ENCODE measurements at places on chromosomes 7 and 10. TPM values are rescaled to one million over a fixed set of nuclear protein-coding genes. Genes with fewer than 3 reads are reported as not detected.
A peak's percentile ranks its signal among the peaks of the same experiment; 100 is the strongest.

GRCh38 chr7:92665926-92666325 is 75.7 kb upstream of the FAM133B start:
- no peak for DNase-seq
- H3K27ac ChIP-seq = no peak overlapping the region
- no peak overlapping the region for H3K4me3 ChIP-seq
- peaks cover 3% of the 10 kb centered on the region for H3K36me3 ChIP-seq
- peaks cover 6% of the 10 kb centered on the region for H3K4me1 ChIP-seq
- H3K27me3 ChIP-seq = no peaks in the 10 kb centered on the region

- no peaks in the 10 kb centered on the region for H3K4me1 ChIP-seq
- no peak overlapping the region for H3K4me3 ChIP-seq
- no peaks in the 10 kb centered on the region for H3K36me3 ChIP-seq
Observed at GRCh38 chr10:29835055-29835454, 200.3 kb upstream of the SVIL start.

- peak; percentile 53 for DNase-seq
- H3K4me1 ChIP-seq = peaks cover 13% of the 10 kb centered on the region
- no peak overlapping the region for H3K27ac ChIP-seq
Observed at GRCh38 chr10:17756557-17757217, 4.7 kb downstream of the TMEM236 start.

GRCh38 chr7:1114505-1114904 is 26.6 kb downstream of the GPER1 start:
- no peak overlapping the region for H3K27ac ChIP-seq
- H3K4me1 ChIP-seq = no peaks in the 10 kb centered on the region
- H3K27me3 ChIP-seq = no peaks in the 10 kb centered on the region
- H3K4me3 ChIP-seq = no peak overlapping the region
- DNase-seq = no peak

Gene LIPN
- not detected for total RNA-seq

DNA sequence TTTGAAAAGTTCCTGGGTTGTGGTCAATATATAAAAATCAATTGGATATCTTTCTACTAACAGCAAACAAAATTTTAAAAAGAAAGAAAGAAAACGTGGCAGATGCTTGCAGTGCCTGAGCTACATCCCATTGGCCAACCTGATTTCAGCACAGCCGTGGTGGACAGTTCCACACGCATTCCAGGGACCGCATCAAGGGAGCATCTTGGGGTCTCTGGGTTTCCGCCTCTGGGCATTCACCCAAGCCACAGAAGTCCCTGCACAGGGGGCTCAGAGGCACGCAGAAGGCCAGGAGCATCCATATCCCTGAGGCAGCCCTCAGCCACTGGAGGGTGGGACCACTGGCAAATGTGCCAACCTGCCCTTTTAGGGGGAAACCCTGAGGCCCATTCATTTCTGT is 254.5 kb upstream of the RNF32 start:
- no peak for DNase-seq
- H3K27ac ChIP-seq = no peak overlapping the region
- no peak overlapping the region for H3K4me3 ChIP-seq
- H3K36me3 ChIP-seq = no peaks in the 10 kb centered on the region
- H3K27me3 ChIP-seq = no peaks in the 10 kb centered on the region

GRCh38 chr10:110681023-110681681 is 37.0 kb downstream of the RBM20 start:
- H3K36me3 ChIP-seq = no peaks in the 10 kb centered on the region
- H3K4me1 ChIP-seq = no peaks in the 10 kb centered on the region
- no peak overlapping the region for H3K27ac ChIP-seq
- H3K27me3 ChIP-seq = no peaks in the 10 kb centered on the region

DNA sequence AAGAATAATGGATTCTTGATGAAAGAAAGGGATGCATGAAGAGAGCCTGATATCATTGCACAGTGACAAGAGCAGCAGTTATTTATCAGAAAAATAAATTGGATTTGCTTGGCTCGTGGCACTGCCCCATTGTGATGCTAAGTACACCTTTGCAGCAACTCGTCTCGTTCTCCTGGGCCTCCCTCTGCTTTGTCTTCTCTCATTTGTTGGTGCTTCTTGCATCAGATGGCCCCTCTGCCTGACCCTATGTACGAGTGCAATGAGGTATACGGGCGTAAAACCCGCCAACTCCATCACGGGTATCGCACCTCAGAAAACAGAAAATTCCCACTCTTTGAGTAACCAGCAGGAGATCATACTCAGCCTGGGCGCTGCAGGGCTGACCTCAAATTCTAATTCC is 107.2 kb upstream of the C10orf90 start:
- H3K4me3 ChIP-seq = no peak overlapping the region
- no peak for DNase-seq
- no peaks in the 10 kb centered on the region for H3K4me1 ChIP-seq
- no peaks in the 10 kb centered on the region for H3K36me3 ChIP-seq
- no peaks in the 10 kb centered on the region for H3K27me3 ChIP-seq
- no peak overlapping the region for H3K27ac ChIP-seq

DNA sequence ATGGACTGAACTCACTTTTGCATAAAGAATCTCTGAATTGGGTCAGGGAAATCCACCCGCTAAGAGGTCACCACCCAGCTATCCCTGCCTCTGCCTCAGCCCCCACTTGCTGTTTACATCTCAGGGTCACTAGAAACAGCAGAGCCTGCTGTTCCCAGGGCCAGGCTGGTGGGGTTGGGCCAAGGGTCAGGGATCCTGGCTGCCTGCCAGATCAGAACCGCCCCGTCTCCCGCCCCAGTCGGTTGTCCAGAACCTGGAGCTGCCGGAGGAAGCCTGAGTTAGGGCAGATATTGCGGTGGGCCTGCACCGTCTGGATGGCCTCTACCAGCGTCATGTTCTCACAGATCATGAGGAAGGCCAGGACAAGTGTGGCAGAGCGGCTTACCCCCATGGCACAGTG is 17.0 kb upstream of the SAMD8 start:
- H3K27ac ChIP-seq = no peak overlapping the region
- no peaks in the 10 kb centered on the region for H3K36me3 ChIP-seq
- no peak for DNase-seq
- H3K27me3 ChIP-seq = no peaks in the 10 kb centered on the region

Gene FXYD4
- total RNA-seq = not detected

DNA sequence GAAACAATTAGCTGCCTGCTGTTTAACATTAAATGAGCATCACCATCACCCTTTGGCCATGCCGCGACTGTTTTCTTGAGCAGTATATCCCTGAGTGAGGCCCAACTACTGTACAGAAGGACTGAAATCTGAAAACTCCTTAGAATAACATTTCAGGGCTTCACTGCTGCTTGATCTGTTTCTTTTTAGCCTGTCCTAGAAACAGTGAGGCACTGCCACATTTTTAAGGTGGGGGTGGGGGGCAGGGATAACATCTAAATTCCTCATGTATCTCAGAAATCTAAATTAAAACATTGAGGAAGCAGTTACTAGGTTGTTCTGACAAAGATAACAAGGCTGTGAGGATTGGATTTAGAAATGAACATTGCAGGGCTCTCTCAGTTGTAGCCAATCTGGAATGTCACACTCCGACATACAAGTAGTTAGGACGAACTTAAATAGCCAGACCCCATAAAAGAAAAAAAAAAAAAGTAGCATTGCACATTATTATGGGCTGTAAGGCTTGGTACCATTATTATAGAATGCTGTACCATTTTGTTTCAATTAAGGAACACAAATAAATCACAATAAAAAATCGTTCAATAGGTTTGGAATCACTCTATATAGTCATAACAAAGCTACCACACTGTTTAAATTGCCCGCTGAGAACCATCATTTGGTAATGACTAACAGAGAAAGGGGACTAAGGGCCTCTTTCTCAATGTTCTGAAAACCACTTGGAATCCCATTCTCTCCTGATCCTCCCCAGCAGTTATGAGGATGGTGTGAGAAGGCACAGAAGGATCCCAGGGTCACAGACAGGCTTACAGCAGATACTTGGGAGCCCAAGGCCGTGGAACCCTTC is 256.1 kb downstream of the INHBA start:
- H3K27me3 ChIP-seq = no peaks in the 10 kb centered on the region
- DNase-seq = no peak
- no peaks in the 10 kb centered on the region for H3K4me1 ChIP-seq

DNA sequence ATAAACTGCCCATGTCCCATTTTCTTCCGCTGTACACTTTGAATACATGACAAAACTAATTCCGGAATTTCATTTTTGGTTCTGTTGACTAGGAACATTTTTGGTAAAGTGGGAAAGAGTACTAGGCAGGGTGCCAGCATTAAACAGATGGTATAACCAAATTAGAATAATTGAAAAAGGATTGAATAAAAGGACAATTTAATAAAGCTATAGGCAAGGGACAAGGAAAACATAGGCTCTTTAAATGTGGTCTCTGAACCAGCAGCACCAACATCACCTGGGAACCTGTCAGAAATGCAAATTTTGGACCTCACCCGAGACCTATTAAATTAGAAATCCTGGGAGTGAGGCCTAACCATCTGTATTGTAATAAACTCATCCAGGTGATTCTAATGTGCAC is 376.9 kb downstream of the LRRTM3 start:
- no peak for DNase-seq
- no peaks in the 10 kb centered on the region for H3K27me3 ChIP-seq
- no peak overlapping the region for H3K27ac ChIP-seq
- H3K4me3 ChIP-seq = no peak overlapping the region

- no peak overlapping the region for H3K27ac ChIP-seq
- H3K4me3 ChIP-seq = no peak overlapping the region
- no peaks in the 10 kb centered on the region for H3K27me3 ChIP-seq
- H3K36me3 ChIP-seq = no peaks in the 10 kb centered on the region
Observed at GRCh38 chr10:129123428-129123827, 343.6 kb upstream of the MGMT start.

Gene PRKCQ
- total RNA-seq = 0.97 TPM

GRCh38 chr7:138657854-138658386 is 43.2 kb downstream of the SVOPL start:
- H3K4me1 ChIP-seq = no peaks in the 10 kb centered on the region
- no peaks in the 10 kb centered on the region for H3K36me3 ChIP-seq
- H3K4me3 ChIP-seq = no peak overlapping the region
- no peak for DNase-seq

- H3K4me3 ChIP-seq = no peak overlapping the region
- H3K36me3 ChIP-seq = peaks cover 3% of the 10 kb centered on the region
- no peak for DNase-seq
- no peaks in the 10 kb centered on the region for H3K4me1 ChIP-seq
Observed at GRCh38 chr10:119362122-119362521, 154.8 kb downstream of the GRK5 start.

DNA sequence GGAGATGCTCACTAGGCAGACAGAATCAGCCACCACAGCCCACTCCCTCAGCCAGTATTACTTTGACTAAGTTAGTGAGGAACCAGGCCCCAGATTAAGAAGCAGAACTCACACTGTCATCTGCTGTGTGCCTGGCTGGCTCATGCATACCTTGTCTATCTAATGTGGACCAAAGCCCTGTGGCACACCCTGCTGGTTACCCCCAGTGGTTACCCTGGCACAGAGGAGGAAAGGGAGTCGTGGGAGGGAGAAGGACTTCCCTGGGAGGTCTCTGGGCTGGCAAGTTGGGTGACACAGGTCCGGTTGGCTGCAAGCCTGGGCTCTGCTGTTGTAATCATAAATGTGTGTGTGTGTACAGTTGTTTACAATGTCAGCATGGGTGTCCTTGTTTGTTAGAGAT is 7.5 kb upstream of the SH2D4B start:
- H3K4me1 ChIP-seq = peaks cover 4% of the 10 kb centered on the region
- DNase-seq = no peak
- no peaks in the 10 kb centered on the region for H3K36me3 ChIP-seq

Gene MINPP1
- 12.7 TPM for total RNA-seq

- H3K27ac ChIP-seq = no peak overlapping the region
- H3K36me3 ChIP-seq = no peaks in the 10 kb centered on the region
- H3K4me1 ChIP-seq = no peaks in the 10 kb centered on the region
- no peak for DNase-seq
Observed at GRCh38 chr7:39271402-39271801, 293.7 kb downstream of the POU6F2 start.

DNA sequence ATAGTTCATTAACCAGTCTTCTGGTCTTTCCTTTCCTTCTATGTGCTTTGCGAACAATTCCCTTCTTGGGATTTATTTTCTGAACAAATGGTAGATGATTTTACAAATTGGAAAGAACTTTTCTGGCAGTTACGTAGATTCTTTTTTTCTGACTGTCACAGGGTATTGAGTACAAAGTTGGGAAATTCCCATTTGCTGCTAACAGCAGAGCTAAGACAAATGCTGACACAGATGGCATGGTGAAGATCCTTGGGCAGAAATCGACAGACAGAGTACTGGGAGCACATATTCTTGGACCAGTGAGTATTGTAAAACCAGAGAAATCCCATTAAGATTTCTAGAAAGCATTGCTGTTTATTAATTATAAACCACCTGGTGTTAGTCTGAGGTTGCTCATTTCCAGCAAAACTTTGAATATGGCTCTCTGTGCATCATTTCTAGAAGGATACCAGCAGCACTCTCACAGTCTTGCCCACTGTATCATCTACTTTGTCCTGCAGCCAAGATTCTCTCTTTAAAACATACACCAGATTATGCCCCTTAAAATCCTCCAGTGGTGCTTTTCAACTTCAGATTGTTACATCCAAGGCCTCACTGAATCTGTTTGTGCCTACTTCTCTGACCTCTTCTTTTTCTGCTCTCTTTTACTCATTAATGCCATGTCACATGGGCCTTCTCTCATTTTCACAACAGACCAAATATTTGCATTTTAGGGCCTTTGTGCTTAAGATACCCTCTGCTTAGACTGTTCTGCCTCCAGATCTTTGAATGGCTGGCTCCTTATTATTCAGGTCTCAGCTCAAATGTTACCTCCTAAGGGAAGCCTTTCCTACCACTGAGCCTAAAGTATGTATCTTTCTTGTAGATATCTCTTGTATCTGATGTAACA is 27.0 kb downstream of the DLD start:
- H3K27me3 ChIP-seq = no peaks in the 10 kb centered on the region
- peaks cover 19% of the 10 kb centered on the region for H3K36me3 ChIP-seq
- peak overlapping the region; percentile 15 for H3K27ac ChIP-seq
- peaks cover 13% of the 10 kb centered on the region for H3K4me1 ChIP-seq
- no peak for DNase-seq
- H3K4me3 ChIP-seq = no peak overlapping the region

Gene NRG3
- total RNA-seq = 0.41 TPM

Gene NEURL1
- 0.05 TPM for total RNA-seq

GRCh38 chr7:139117599-139118233 is 8.2 kb upstream of the ZC3HAV1 start:
- no peak overlapping the region for H3K4me3 ChIP-seq
- H3K27me3 ChIP-seq = no peaks in the 10 kb centered on the region
- H3K36me3 ChIP-seq = no peaks in the 10 kb centered on the region

- peak overlapping the region; percentile 52 for H3K4me3 ChIP-seq
- H3K4me1 ChIP-seq = peaks cover 4% of the 10 kb centered on the region
- H3K36me3 ChIP-seq = no peaks in the 10 kb centered on the region
Observed at GRCh38 chr7:43834463-43835251, 34.7 kb downstream of the MRPS24 start.

- H3K4me1 ChIP-seq = peaks cover 23% of the 10 kb centered on the region
- peak overlapping the region; percentile 10 for H3K4me3 ChIP-seq
- no peak for DNase-seq
Observed at GRCh38 chr7:77352665-77353406, 63.3 kb downstream of the GSAP start.

Gene TFPI2
- total RNA-seq = 0.28 TPM

- DNase-seq = peak; percentile 42
- H3K4me1 ChIP-seq = peaks cover 9% of the 10 kb centered on the region
- H3K27me3 ChIP-seq = no peaks in the 10 kb centered on the region
- H3K27ac ChIP-seq = peak overlapping the region; percentile 74
- no peak overlapping the region for H3K4me3 ChIP-seq
- peaks cover 13% of the 10 kb centered on the region for H3K36me3 ChIP-seq
Observed at GRCh38 chr10:73717556-73717955, 19.6 kb upstream of the AGAP5 start.

Measured in GM12878 (cell line).